ENCODE measurements at places on chromosomes 1 and 21.

DNA sequence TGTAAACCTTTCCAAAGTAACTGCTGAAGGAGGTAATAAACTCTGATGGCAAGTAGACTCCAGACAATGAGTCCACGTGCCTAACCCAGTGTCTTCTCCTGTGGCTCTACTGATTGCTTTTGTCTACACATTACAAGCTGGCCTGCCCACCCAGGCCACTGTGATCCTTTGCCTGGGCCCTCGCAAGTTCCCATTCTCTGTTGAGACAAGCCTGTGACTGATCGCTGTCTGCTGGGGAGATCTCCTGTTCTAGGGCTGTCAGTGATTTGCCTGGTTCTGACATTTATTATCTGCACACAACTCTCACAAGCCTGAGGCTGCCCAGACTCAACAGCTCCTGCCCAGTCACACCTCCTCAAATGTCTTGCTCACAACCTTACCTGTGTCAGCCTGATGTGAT is 81.4 kb downstream of the CYYR1 start:
- no peak for DNase-seq

- DNase-seq: no peak
Observed at GRCh38 chr21:41772351-41773080, 5.7 kb upstream of the RIPK4 start.

DNA sequence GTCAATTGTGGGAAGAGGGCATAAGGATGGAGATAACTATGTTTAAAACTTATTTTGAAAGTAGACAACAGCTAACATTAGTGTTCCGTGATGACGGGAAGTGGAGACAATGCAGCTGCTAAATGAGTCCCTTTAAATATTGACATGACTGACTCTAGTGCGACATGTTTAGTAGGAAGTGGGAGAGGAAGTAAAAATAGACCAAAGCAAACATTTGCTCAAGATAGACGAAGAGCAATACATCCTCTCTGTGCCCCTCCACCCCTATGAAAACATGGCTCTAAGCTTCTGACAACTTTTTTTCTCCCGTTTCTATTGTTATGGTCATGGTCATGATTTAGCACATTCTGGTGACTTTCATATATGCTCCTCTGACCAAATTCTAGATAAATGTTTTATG is 60.0 kb upstream of the HMCN1 start:
- no peak for DNase-seq

- DNase-seq: no peak
Observed at GRCh38 chr1:63724375-63724899, 49.4 kb upstream of the ROR1 start.

- DNase-seq: no peak
Observed at GRCh38 chr1:157124855-157125254, 13.3 kb downstream of the ETV3 start.

- no peak for DNase-seq
Observed at GRCh38 chr1:90841473-90841872, 124.4 kb upstream of the BARHL2 start.

DNA sequence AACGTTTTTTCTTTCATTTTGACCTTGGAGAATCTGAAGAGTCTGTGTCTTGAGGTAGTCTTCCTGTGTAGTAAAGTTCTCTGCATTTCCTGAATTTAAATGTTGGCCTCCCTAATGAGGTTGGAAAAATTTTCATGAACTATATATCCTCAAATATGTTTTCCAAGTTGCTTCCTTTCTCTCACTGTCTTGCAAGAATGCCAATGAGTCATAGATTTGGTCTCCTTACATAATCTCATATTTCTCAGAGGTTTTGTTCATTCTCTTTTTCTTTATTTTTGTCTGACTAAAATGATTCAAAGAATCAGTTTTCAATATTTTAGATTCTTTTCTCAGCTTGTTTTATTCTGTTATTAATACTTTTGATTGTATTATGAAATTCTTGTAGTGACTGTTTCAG is 87.6 kb downstream of the DRAM2 start:
- DNase-seq: no peak

DNA sequence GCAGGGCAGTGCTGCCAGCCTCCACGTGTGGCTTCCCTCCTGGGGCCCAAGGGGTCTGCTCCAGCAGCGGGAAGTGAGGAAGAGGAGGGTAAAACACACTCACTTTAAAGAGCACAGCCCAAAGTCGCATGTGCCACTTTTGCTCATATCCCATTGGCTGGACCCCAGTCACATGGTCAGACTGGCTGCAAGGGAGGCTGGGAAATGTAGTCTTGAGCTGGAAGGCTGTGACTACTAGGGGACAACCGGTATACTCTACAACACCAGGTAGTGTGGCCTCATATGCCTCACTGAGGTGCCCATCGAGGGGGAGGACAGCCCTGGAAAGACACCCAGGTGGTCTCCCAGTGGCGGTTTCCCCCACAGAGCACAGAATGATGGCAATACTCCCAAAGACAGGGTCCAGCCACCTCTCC is 45.2 kb downstream of the CAMK2N1 start:
- no peak for DNase-seq

DNA sequence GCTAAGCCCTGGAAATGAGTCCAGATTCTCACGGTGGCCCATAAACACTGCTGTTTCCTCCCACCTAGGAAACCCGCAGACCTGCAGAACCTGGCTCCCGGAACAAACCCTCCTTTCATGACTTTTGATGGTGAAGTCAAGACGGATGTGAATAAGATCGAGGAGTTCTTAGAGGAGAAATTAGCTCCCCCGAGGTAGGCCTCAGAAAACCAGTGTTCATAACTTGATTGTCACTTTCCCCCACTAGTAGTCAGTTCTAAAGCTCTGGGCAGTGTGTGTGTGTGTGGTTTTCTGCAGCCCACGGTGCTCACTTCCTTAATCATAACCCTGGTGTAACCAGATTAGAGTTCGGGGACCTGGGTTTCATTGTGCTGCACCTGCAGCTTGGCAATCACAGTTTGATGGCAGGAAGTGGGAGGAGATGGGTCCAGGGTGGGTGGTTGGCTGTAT is 39.1 kb downstream of the CLIC6 start:
- DNase-seq: no peak

DNA sequence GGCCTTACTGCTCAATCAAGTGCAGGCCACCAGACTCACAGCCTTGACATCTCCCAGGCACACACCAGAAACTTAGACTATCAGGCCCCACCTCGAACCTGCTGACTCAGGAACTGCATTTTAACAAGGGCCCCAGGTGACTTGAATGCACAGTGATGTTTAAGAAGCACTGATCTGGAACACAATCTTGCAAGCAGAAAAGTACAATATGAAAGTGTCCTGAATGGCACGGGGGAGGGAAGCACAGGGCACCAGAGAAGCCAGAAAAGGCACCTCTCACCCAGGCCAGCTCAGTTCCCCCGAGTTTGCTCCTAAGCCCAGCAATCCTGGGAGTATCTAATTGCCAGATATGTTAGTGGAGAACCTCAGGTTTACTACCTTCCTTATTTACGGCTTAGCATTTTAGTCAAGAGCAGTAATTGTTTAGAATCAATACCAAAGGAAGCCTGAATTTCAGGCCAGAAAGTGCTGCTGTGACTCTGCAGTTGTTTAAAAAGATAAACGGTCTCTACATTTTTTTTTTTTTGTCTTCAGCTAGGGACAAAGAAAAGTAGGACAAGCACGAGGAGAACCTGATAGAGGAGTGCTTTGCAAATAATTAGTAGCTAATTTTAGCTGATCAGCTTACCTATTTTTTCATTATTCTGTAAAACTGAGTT is 50.9 kb upstream of the CDC42BPA start:
- no peak for DNase-seq

- no peak for DNase-seq
Observed at GRCh38 chr21:34967509-34968289, 81.4 kb downstream of the RUNX1 start.

GRCh38 chr1:56200896-56201295 is 378.5 kb downstream of the PLPP3 start:
- no peak for DNase-seq

GRCh38 chr1:43868741-43869067 is 64.9 kb upstream of the ARTN start:
- no peak for DNase-seq

GRCh38 chr1:220011620-220012019 is 34.7 kb downstream of the EPRS1 start:
- no peak for DNase-seq

Data from NCI-H526 treated with DMSO at 0.1 percent for 48 hours (cell line).